ENCODE measurements at places on chromosomes 2 and 18. TPM values are rescaled to one million over a fixed set of nuclear protein-coding genes. Genes with fewer than 3 reads are reported as not detected.

MSGN1 gene
- total RNA-seq = not detected

DYNC2LI1 gene
- total RNA-seq = 37.3 TPM

TUBA4A gene
- total RNA-seq = 76.1 TPM

ZAP70 gene
- total RNA-seq = 3.7 TPM

CD8B2 gene
- not detected for total RNA-seq

LMAN1 gene
- 132 TPM for total RNA-seq

UBXN4 gene
- total RNA-seq = 89.9 TPM

TSHZ1 gene
- 16.3 TPM for total RNA-seq

ANTXR1 gene
- total RNA-seq = 104 TPM

ACVR1C gene
- 0.10 TPM for total RNA-seq

HAAO gene
- 24.3 TPM for total RNA-seq

CD8B gene
- total RNA-seq = 1.0 TPM

COL4A3 gene
- 7.3 TPM for total RNA-seq

BMP10 gene
- total RNA-seq = not detected
